ENCODE measurements at places on chromosomes 2 and 18.

GRCh38 chr18:59917422-59917821, 17.6 kb downstream of the PMAIP1 start:
- DNase-seq, result no peak

DNA sequence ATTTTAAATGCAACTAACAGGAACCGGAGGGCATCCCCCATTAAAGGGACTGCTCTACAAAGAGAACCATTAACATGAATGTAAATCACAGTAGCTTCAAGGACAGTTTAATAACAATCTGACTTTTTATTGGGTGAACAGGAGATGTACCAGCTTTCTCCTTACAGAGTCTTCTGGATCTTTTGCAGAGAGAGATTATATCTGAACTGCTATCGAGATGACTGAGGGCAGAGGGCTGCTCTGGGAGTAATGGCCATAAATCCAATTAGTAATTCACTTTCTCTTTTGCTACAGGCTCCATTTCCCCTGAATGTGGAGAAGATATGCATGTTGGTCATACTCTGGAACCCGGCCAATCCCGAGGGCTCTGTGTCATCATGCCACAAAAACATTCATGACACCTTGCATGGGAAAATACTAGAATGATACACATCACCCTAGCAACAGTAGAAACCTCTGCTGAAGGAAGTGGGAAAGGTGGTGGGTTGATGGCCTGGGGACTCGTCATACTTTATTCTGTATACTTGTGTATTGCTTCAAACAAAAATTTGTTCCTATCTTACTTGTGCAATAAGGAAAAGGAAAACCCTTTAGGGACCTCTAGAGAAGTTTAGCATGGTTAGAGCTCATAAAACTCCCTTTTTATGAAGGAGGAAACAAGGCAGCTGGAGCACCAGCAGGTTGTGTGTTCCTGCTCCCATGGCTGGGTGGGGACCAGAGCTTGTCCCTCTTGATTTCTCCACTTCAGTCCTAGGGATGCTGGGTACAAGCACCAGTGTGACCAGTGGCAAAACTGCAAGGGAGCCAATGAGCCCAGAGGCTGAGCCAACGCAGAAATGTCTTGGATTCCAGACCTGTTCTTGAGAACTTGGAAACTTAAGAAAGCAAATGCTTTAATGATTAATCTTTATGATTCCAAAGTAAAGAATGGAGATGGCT, 26.0 kb downstream of the CTAGE1 start:
- DNase-seq, result no peak

- no peak for DNase-seq
Observed at GRCh38 chr2:120434492-120435308, 88.8 kb downstream of the INHBB start.

- peak; percentile 25 for DNase-seq
Observed at GRCh38 chr2:60320724-60321123, 232.7 kb downstream of the BCL11A start.

DNA sequence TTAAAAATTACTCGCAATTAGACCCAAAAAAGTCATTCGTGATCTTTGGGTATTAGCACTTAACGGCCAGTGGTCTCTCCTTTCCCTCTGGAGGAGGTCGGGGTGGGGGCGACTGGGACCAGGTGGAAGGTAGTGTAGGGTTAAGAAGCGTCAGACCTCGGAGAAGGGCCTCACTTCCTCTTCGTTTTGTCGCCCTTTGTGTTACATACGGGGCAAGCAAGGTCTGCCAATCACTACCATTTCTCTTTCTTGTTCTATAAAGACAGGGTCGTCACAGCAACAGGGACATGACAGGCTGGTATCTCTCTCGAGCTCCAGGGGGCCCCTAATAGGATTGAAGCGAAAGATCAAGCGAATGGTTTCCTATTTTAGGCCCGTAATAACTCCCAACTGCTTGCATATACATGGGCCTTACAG, 136.6 kb downstream of the INSIG2 start:
- peak; percentile 57 for DNase-seq

DNA sequence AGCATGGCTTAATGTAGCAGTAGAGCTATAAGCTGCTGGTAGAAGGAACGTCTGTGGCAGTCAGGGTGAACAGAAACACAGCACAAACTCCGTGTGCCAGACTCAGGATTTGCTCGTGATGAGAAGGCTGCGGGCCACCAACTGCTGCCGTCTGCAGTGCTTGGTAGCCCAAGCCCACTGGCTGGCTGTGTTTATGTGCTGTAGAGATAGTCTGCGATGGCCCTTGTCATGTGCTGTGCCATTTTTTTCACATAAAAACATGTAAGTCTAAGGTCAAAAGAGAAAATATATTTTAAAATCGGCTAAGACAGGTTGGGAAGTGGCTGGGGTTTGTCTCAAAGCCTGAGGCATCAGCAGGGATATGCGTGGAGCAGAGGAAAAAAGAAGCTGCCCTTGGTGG, 78.7 kb downstream of the PRPF40A start:
- DNase-seq, result no peak
